ENCODE measurements at places on chromosomes 4 and X.

- peak; percentile 59 for DNase-seq
Measured at GRCh38 chrX:10722851-10723250, 102.5 kb upstream of the MID1 start.

GRCh38 chr4:75723163-75724065 lies 963 bp upstream of the USO1 start:
- no peak for DNase-seq

DNA sequence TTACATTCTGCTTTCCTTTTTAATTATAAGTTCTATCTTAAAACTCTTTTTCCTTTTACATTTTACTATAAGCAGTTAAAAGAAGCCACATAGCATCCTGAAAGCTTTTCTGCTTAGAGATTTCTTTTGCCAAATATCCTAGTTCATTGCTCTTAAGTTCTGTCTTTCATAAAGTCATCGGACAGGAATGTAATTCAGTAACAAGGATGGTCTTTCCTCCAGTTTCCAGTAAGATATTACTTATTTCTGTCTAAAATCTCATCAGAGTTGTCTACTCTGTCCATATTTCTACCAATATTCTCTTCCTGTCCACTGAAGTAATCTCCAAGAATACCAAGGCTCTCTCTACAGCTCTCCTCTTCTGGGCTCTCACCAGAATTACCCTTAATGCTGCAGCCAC lies 37.5 kb upstream of the ADH1C start:
- no peak for DNase-seq

GRCh38 chrX:105120463-105120862 lies 100.0 kb downstream of the TEX13A start:
- DNase-seq, result no peak

- DNase-seq, result no peak
Measured at GRCh38 chr4:27490766-27491165, 630.1 kb downstream of the STIM2 start.

- no peak for DNase-seq
Measured at GRCh38 chrX:122914256-122914655, 269.8 kb upstream of the GRIA3 start.

GRCh38 chr4:154961263-154961662 lies 180.2 kb downstream of the RBM46 start:
- DNase-seq, result no peak

DNA sequence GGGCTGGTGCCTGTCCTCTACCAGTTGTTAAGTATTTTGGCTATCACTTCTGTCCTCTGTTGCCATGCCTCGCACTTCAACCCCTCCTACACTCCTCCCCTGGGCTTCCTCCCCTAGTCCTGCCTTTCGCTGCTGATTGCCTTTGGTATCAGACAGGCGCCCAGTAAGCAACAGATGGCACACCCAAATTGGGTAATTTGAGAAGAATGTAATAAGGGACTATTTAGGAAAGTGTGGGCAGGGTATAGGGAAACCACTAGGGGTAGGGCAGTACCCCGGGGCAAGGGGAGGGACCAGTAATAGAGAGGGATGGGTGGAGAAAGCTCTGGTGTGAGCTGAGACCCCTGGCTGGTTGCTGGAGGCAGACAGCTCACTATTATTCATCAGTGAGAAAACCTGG lies 172.7 kb upstream of the USP9X start:
- no peak for DNase-seq

- DNase-seq, result no peak
Measured at GRCh38 chrX:14875624-14876023, 2.4 kb downstream of the MOSPD2 start.

DNA sequence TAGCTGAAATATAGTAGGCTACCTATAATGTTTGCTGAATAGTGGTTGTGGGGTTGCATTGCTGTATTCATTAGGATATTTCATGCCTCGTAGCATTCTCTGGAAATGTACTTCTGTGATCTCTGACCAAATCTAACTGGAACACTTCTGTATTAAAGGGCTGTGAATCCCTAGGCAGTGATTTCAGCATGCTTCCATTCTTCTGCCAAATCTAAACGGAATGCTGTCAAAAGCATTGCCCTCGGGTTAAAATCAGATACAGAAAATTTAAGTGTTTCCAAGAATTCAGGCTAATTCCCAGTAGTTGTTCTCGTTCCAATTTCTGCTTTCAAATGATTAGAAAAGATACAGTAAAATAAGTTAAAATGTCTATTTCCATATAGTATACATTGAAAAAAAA lies 1847.5 kb upstream of the IGFBP7 start:
- no peak for DNase-seq

DNA sequence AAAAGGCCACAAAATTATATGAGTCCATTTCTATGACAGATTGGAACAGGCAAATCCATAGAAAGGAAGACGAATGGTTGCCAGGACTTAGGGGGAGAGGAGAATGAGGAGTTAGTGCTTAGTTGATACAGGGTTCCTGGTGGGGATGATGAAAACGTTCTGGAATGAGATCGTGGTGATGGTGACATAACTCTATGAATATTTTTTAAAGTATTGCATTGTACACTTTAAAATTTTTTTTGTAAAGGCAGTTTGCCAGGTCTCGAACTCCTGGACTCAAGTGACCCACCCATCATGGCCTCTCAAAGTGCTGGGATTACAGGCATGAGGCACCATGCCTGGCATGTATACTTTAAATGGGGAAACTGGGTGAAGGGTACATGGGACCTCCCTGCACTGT lies 9.9 kb upstream of the CCNQ start:
- no peak for DNase-seq

- no peak for DNase-seq
Measured at GRCh38 chrX:36804066-36804465, 204.1 kb upstream of the FAM47C start.

DNA sequence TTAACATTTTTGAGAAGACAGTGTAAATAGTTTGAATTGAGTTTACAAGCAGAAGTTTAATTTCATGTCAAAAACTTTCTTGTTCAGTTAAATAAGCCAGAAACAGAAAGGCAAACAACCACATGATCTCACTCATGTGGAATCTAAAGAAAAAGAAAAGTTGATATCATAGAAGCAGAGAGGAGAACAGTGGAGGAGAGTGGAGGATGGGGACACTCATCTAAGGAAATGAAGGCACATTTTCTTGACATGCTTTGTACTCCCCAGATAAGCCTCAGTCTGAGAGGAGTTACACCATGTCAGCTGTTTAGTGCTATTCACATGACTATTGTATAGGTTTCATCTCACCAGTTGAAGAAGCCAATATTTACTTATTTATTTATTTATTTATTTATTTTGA lies 13.5 kb downstream of the SNCA start:
- no peak for DNase-seq

DNA sequence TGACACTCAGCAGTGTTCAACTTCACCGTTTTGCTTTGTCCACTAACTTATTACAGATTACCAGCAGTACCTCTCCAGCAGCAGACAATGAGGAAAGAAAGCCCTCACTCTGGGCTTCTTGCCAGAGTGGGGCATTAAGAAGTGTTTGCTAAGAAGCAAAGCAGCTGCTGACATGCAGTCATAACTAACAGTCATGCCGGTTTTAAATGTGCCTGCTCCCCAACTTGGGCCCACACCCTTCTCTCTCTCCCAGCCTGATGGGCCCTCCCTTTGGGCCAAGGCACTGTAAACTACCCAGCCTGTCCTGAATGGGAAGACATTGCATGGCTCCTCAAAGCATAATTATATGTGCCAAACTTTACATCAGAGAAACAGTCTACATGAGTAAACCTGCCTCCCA lies 54.6 kb upstream of the HHIP start:
- no peak for DNase-seq

GRCh38 chr4:73311428-73311827 lies 52.8 kb upstream of the ANKRD17 start:
- no peak for DNase-seq

DNA sequence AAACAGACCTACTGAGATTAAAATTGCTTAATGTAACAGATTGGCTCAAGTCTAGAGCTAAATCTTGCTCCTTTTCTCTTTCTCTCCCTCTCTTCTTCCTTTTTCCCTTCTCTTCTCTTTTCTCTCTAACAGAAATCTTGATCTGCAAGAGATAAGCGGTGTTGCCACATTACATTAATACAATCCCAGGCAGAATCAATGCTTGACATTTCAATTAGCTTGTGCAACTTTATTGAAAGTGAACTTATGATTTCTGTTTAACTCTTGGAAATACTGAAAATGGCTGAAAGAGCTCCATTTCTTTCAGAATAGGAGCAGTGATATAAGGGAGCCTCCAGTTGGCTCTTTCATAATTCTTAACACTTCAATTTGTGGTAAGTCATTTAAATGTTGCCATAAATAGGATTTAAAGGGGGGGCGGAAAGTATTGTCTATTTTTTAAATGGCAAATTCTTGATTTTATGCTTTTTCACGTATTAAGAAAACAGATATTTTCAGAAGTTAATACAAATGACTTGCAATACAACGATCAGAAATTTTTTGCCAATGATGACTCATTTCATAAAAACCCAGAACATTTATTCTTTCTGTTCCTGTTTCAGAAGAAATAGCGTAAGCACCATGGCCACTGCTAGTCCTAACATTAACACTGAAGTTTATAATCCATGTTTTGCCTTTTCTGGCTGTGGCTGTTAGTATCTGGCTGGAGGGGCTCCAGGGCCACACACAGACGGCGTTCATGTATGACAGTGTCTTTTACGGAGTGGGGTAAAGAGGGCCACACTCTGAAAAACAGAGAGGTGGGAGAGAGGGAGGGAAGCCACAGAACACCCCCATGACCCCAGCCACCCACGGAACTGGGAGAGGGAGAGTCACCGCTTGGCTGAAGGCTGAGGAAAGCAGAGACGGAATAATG lies 115.7 kb upstream of the FAT1 start:
- DNase-seq, result no peak

GRCh38 chrX:122500556-122500955 lies 683.5 kb upstream of the GRIA3 start:
- no peak for DNase-seq

DNA sequence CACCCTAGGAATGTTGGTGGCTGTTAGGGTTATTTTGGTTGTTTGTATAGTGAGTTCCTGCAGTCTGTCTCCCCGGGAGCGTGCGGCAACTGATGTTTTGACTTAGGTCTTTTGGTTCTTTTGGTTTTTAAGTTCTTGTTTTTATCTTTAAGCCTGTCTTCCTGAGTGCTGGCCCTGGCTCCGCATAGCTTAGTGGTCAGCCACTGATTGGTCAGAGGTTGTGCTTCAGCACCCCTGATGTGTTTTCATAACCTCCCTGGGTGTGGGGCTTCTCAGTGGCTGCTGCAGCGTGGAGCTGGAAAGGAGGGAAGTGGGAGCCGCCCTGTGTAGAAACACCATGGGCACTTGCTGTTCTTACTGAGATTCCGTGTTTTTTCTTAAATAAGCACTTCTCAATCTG lies 5.1 kb downstream of the PIGG start:
- DNase-seq, result no peak

DNA sequence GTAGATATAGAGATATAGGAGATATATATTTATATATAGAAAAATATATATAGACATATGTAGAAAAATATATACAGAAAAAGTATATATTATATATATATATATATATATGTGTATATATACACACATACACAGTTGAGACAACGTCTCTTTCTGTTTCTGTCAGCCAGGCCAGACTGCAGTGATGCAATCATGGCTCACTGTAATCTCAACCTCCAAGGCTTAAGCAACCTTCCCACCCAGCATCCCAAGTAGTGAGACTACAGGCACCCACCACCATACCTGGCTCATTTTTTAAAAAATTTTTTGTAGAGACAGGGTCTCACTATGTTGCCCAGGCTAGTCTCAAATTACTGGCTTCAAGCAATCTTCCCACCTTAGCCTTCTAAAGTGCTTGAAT lies 426.3 kb downstream of the GPM6A start:
- no peak for DNase-seq

DNA sequence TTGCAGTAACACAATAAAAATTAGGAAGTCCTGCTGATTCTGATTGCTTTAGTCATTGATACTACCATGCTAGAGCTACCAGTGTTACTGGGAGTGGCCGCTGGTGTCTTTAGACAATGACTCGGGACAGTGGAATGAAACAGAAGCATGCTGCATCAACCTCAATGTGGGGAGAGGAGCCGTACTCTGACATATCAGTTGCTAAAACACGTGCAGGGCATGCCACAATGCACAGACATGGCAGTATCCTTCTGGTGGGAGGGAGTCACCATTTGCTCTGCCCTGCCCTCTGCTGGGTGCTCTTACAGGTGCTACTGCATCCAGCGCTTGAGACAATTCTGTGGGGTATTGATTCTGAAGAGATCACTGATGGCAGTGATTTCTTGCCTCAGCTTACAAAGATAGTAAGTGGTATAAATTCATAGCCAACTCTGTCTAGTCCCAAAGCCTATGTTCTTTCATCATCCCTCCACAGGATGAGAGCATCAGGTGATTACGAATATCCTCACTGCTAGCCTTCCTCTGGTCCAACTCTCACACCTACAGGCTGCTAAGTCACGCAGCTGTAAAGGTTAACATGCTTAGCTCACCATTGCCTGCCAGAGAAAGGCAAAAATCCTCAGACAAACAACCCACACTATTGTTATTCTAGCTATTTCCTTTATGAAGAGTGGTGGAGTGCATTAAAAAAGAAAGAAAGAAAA lies 43.7 kb downstream of the NSG1 start:
- peak; percentile 74 for DNase-seq

- no peak for DNase-seq
Measured at GRCh38 chr4:6890358-6890757, 19.3 kb upstream of the TBC1D14 start.

DNA sequence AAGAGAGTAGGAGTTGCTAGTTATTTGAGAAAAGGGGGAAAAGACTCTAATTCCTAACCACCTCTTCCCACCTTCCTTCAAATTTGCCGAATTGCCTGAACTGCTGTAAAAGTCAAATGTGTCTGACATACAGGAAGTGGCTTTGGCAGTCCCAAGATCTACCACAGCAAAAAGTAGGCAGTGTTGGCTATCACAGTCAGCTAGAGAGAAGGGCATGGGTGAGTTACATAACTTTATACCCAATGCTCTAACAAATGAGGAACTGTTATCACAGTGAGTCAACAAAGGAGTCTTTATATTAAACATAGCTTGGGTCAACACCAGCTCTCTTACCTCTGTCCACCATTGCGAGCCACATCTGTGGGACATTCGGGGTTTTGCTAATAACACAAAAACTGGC lies 2.4 kb upstream of the MBNL3 start:
- DNase-seq, result no peak

GRCh38 chrX:36581030-36581429 lies 427.1 kb upstream of the FAM47C start:
- DNase-seq, result no peak

DNA sequence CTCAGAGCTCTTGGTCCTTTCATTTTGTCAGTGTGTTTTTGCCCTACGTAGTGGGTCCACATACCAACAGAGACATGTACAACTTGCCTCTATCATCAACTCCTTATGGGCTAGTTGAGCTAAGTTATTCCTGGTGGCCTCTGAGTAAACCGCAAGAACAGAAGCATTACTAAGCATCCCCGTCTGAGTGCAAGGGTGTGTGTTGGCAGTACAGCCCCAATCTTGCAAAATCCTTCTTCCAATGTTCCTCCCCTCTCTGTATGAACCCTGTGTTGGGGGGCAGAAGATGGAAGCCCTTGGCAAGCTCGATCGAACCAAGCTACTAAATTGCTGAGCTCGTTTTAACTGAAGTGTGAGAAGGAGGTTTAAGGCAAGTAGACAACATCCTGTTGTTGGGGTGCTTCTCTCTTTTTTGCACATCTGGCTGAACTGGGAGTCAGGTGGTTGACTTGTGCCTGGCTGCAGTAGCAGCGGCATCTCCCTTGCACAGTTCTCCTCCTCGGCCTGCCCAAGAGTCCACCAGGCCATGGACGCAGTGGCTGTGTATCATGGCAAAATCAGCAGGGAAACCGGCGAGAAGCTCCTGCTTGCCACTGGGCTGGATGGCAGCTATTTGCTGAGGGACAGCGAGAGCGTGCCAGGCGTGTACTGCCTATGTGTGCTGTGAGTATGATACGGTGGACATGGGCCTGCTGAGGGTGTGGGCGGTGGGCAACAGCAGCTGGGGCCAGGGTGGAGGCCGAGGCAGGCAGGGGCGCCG lies at the start of gene SH2D1A:
Gene SH2D1A, plus strand, starts transcription at position 447 of the 760 bp plus-strand sequence. Its CDS starts 80 bp downstream, at position 527.
- no peak for DNase-seq
